ENCODE measurements at places on chromosomes 11 and 22.

GRCh38 chr11:7449211-7449840 is 36.0 kb upstream of the OLFML1 start:
- peak; percentile 37 for DNase-seq

DNA sequence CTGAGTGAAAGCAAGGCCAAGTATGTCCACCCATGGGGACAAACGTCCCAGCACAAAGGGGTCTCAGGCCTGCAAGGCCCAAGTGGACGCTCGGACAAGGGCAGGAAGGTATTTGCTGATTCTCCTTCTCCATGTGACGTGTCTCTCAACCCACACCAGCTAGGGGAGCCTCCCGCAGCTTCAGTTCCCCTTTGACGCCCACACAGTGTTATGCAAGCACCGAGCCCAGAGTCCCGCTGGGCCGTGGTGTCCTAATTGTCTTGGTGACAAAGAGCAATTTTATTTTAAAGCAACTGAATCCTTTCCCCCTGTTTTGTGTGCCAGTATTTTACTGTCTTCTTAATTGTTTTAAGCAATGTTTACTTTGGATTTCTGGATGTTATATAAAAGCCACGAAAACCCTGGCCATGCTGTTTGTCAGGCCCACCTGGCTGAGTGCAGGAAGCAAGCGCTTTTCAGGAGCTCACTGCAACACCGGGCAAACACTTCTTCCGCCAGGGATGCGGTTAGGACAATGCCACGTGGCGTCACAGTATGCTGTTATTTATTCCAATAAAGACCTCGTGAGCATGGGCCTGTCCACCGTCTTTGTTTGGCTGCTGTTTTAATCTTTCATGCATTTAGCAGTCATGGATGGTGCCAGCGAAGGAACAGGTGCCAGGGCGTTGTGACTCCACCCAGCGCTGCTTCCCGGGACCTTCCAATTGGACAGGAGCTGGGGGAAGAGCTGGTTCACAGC is 8.2 kb upstream of the PARVG start:
- DNase-seq, result no peak

GRCh38 chr11:118088531-118088930 is 1.8 kb upstream of the SMIM35 start:
- peak; percentile 8 for DNase-seq

- DNase-seq, result no peak
Measured at GRCh38 chr11:2090172-2091111, 48.7 kb downstream of the IGF2 start.

DNA sequence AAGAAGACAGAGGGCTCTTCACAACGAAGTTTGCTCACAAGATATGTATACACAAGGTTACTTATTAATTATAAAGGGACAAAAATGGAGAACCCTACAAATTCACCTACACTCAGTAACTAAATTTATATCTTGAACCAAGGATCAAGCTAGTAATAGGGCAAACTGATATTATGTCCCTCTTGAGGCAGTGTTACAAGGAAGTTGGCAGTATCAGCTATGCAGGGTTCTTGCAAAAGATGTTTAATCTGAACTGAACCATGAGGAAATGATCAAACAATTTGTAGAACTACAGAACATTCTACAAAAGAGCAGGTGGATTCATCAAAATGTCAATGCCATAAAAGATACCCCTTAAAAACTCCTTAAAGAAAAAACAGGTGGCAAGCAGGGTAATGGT is 10.7 kb downstream of the CADM1 start:
- DNase-seq, result no peak
